ENCODE measurements at places on chromosomes 1 and 21.

- DNase-seq: no peak
These were observed 1.7 kb downstream of the PIP5K1A start for GRCh38 chr1:151199873-151200581.

DNA sequence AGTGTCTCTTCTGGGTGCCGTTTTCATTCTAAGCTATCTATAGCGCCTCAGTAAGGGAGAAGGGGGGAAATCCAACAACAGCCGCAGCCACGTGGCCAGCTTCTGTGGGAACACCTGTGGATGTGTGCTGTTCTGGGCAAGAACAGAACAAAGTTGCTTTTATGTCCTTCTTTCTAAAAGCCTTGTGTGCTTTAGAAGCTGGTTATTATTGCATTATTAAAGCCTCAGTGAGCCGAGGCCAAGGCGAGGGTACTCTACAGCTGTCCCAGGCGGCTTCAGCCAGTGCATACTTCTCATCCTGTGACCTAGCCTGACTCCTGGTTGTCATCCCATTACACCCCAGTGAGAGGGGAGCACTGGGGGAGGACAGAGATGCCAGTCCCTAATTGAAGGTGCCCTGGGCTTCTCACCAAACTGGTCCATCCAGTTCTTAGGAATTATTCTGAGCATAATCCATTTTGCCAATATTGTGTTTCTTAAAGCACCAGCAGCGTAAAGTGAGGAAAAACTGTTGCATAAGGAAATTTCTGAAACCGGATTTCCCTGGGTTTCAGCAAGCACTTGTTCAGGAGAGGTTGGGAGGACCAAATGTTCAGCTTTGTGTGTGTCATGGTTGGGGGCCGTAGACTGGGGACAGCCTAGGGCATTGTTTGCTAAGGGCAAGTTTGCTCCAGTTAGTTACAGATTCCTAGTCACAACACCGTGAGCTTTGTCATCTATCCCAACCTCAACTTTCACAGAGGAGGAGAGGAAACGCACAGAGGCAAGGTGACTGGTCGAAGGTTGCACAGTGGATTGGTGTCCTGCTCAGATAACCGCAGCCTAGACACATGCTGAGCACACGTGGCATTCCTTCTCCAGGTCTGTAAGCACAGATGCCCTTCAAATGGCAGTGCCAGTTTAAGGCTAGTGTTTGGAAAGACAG, 61.0 kb upstream of the ATP1A1 start:
- DNase-seq: no peak

GRCh38 chr1:41837691-41838090, 81.0 kb downstream of the HIVEP3 start:
- DNase-seq: no peak

DNA sequence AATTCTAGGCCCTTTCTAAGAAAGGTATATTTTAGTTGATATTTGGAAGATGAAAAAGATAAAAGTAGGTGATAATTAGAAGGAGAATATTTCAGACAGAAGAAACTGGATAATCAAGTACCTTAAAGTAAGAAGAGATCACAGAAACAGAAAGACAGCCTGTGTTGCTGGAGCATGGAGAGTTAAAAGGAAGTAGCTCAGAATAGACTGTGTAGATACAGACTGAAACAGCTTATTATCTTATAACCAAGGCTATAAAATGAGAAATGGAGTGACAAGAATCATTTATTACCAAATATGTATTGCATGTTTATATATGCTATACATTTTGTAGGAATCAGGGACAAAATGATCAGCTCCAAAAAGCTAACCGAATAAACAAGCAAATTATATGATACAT, 1120.3 kb downstream of the BRINP3 start:
- DNase-seq: no peak

- no peak for DNase-seq
These were observed 29.2 kb downstream of the DNASE2B start for GRCh38 chr1:84427250-84428188.

DNA sequence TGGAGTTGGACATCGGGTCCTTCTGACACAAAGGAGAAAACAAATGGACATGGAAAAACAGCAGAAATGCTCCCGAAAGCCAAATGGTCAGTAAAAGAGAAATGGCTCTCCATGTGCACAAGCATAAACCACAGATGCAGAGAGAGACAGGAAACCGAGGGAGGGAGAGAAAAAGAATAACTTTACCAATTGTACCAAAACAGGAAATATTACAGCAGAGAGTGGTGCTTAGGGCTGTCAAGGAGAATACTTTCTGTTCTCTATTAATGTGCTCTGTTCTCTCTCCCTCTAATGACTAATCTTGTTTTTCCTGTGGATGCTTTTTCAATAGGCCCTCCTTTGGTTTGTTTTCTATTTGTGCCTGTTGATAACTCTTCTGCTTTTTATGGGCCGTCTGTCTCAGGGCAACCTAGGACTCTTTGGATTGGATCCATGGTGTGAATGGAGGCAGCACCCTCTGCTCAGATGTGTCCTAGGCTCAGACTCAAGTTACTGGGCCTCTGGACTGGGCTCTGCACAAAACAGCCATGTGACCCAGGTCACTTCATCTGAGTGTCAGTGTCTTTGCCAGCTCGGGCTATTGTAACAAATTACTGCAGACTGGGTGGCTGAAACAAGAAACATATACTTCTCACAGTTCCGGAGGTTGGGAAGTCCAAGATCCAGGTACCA, 663.0 kb downstream of the NPHP4 start:
- no peak for DNase-seq

GRCh38 chr1:216047811-216048572, 375.3 kb downstream of the USH2A start:
- no peak for DNase-seq

GRCh38 chr1:99062192-99062591, 57.5 kb upstream of the PLPPR5 start:
- DNase-seq: no peak

- peak; percentile 72 for DNase-seq
These were observed at the start of gene USP24 for GRCh38 chr1:55215194-55216021. TSS of gene USP24 (minus strand) at chr1:55215364. CDS start at chr1:55215113, 251 bp downstream.

DNA sequence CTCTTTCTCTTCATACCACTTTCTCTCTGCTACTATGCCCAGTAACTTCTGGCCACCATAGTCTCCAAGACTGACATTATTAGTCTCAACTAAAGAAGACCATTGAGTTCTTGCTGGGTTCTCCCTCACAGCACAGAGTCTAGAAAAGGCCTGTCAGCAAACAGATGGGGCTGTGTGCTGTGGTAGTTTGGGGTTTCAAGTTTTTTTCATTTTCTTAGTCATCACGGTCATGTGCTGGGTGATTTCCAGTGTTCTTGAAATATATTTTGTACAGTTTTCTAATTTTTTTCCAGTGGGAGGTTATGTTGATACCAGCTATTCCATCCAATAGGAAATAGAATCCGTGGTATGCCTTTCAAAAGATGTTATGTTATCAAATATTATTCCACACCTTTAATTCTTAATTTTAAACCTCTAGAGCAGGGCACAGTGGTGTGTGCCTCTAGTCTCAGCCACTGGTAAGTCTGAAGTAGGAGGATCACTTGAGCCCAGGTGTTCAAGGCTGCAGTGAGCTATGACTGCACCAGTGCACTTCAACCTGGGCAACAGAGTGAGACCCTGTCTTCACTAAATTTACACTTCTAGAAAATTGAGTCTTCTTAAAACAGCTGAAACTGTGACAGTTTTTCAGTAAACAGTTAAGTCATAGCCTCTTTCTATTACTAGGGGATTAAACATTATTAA, 8.3 kb downstream of the CFHR2 start:
- no peak for DNase-seq

GRCh38 chr21:40070871-40071270, 203.6 kb downstream of the PCP4 start:
- DNase-seq: no peak

DNA sequence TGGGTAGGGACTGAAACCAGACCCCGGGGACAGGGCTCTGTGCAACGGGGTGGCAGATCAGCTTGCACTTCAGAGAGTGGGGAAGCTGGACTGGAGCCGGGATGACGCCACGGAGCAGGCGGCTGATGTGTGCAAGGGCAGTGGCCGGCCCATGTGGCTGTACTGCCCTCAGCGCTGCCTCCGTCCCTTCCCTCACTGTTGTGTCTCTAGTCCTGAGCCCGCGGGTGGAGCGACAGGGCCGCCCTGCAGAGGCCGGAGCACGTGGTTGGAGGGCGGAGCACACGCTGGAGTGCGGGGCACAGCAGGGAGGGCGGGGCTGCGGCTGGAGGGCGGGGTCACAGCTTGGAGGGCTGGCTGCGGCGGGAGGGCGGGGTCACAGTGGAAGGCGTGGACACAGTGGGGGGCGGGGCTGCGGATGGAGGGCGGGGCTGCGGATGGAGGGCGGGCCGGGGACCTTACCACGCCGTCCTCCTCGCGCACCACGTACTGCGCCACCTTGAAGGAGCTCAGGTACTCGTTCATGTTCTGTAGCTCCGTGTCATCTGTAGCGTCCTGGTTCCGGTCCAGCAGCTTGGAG, 52.4 kb downstream of the CHD5 start:
- DNase-seq: peak; percentile 62

DNA sequence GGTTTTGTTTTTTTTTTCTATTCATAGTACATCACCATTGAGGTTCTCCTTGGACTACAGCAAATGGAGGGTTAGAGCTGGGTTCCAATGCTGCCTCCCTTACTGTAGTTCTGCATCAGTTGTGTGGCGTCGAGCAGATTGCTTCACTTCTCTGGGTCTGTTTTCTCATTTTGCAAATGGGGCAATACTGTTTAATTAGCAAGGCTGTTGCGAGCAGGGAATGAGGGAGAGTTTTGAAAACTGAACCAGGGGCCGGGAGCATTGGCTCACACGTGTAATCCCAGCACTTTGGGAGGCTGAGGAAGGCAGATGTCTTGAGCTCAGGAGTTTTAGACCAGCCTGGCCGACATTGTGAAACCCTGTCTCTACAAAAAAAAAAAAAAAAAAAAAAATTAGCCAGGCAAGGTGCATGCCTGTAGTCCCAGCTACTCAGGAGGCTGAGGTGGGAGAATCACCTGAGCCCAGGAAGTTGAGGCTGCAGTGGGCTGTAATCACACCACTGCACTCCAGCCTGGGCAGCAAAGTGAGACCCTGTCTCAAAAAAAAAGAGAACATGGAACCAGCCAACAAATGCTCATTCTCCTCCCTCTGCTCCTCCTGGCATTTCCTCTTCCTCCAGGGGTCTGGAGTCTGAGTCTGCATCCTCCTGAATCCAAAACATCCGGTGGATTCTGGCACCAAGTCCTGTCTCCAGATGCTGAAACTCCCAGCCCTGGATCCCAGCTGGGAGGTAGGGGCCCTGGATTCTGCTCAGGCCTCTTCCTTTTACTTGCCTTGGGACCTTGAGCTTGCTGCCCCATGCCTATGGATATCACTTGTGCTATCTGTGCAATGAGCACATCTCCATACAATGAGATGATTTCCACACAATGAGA, 3.7 kb upstream of the PLOD1 start:
- no peak for DNase-seq

- no peak for DNase-seq
These were observed 35.1 kb downstream of the FRRS1 start for GRCh38 chr1:99731384-99731783.

DNA sequence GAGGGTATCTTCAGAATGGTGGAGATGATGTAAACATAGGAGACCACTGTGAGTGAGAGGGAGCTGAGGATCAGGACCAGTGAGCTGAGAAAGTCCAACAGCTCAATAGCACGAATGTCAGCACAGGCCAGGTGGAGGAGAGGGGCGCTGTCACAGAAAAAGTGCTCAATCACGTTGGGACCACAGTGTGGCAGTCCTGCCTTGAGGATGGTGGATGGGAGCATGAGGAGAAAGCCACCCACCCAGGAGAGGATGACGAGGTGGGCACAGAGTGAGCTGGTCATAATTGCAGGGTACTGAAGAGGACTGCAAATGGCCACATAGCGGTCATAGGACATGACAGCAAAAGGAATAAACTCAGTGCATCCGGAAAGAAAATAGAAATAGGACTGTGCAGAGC, 8.1 kb downstream of the OR11L1 start:
- DNase-seq: no peak

DNA sequence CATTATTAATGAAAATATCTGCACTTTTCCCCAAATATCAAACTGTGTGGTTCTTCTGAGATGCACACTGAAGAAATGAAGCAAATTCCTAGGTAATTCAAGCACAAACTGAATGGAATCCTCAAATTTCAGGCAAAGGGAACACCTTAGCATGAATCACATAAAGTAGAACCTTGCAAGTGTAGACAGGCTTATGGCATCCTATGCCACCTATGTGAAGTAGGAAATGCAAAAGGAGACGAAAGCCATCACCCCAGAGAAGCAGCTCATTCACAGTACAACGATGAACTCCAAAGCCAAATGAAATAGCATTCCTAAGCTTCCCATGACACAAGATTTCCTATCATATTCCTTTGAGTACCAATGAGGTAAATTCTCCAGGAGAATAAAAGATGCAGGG, 461.2 kb upstream of the RUNX1 start:
- DNase-seq: no peak

DNA sequence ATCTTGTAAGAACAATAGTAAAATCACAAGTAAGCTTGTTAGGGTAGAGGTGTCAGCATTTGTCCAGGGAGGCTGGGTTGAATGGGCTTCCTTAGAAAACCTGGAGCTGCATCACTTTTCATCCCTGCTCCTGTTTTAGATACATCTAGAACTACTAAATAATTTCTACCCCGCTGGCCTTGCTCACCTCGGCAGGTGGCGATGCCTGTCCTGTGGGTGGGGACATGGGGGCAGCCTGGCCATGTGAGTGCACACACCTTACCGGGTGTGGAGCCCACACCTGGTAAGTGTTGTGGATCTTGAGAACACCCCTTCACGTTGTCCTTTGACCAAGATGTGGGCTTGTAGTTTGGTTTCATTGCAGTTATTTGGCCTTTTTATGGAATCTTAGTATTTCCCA, 29.7 kb downstream of the URB2 start:
- DNase-seq: no peak

DNA sequence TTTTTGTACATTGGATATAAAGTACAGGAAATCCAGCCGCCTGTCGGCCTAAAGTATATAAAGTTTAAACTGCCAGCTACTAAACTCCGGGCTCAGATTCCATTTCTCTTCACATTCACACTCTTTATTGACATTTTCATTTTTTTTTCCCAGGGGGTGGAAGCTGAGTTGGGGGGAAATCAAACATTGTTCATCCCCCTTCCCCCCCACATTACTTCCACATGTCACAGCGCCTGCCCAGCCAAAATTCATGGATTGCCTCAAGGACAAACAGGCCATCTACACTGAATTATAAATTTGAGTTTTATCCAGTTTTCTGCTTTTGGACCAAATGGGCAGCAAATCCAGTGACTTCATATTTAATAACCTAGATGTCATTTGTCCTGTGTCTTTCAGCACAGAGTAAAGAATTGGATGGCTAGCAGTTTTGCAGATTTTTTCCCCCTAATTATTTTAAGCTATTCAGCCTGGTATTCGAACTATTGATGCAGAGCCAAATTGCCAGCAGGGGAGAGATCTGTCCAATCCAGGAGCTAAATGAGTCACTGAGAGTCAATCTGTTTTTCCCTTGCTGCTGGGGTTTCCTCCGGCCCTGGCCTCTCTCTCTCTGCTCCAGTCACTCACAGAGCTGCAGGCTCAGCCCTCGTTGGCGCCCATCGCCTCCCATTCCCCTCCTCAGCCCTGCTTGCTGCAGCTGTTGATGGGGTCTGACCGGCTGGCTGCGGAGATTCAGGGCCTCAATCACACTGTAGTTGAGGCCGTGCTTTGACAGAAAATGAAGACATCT, 98.0 kb downstream of the LMO4 start:
- DNase-seq: no peak

GRCh38 chr1:235485558-235485957, 18.7 kb downstream of the B3GALNT2 start:
- DNase-seq: no peak
